ENCODE measurements at places on chromosomes 4 and X.
A peak's percentile ranks its signal among the peaks of the same experiment; 100 is the strongest.

DNA sequence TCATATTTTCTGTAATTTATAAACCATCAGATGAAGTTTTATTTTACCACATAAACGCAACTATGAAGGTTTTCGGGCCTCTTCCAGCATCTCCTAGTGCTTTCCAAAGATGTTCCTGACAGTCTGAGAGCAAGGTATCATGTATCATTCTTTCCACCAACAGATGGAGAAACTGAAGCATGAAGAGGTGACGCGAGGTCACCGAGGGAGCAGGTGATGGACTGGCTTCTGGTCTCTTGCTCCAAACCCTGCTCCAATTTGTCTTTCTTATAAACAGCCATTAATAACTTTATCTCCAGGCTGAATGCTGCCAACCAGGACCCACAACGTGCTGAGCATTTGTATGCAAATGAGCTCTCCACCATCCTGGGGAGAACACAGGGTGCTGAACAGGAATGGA, 86.3 kb upstream of the MAML3 start:
- no peak for DNase-seq

DNA sequence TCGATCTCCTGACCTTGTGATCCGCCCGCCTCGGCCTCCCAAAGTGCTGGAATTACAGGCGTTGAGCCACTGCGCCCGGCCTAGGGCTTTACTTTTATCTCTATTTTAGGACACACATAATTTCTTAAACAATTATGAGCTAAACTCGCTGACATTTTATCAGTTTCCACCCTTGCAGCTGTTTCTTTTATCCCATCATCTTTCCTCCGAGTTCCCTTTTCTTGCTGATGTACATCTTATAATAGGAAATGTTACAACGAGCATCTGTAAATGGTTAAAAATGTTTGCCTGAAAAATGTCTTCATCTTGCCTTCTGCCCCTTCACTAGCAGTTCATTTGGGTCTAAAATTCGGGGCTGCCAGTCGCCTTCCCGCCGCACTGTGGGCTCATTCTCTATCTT, 41.2 kb downstream of the ZFYVE28 start:
- no peak for DNase-seq

DNA sequence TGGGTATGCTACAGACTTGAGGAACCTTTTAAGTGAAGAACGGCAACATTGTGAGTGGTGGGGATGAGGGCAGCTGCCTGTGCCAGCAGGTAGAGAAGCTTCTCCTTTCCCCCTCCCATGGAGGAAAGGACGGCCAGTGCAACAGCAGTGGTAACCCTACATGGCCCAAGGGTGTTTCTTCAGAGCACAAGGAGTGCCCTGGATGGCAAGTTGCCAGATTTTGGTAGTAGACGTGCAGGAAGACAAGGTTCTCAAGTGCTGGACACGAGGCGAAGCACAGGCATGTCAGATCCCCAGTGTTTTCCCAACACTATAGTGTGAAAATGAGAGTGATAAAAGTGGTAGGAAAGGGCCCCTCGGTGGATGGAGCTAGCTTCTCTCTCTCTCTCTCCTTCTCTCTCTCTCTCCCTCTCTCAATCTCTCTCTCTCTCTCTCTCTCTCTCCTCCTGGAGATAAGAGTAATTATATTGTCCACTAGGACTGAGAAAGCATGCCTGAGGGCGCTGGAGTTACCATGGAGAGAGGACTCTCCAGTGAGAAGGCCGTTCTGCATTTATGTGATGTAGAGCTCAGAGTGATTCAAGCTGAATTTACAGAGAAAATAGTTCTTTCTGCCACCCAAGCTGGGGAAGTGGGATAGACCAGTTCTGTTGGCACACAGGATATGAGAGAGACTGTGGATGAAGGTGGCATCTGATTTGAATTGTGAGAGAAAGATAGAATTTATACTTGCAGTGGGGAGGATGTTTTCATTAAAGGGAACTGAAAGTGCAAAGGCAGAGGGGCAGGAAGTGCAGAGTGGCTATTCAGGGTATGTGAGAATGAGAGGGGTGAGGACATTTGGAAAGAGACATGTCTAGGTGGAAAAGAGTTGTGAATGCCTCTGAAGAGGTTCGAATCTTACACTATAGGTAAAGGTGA, 25.7 kb upstream of the TRPC3 start:
- DNase-seq = no peak

DNA sequence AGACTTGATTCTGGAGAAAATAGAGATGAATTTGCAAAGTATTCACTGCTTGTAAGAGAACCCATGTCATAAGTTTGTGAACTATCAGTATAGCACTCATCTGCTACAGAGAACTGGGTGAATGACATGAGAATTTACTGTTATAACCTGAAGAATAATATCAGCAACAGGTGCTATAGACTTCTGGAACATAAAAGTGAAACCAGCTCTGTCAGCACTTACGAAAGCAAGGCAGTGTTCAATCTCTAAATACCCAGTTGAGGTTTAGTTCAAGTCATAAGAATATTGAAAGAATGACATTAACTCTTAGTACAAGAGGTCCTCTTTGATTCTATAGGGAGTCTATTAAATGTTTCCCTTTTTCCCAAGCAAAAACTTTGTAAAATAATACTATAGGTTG, 232.9 kb upstream of the ANKRD50 start:
- DNase-seq = no peak

DNA sequence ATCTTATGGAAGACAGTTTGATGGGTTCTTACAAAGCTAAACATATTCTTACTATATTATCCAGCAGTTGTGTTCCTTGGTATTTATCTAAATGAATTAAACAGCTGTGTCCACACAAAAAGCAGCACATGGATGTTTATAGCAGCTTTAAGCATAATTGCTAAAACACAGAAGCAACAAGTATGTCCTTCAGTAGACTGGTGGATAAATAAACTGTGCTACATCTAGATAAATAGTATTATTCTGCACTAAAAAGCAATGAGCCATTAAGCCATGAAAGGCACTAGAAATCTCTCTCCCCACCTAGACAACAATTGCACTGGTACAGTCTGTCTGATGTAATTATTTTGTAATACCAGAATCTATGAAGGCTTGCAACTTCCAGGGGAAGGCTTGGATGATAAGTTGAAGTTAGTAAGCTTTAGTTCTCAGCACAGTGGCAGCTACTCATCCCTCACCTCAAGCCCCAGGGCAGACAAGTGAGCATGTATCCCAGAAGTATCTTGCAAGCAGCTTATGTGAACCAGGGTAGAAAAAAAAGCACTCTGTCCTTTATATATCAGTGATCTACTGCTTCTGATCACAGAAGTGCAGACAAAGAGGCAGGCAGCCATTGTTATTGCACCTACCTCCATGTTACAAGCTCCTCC, 36.9 kb downstream of the WDR17 start:
- no peak for DNase-seq

DNA sequence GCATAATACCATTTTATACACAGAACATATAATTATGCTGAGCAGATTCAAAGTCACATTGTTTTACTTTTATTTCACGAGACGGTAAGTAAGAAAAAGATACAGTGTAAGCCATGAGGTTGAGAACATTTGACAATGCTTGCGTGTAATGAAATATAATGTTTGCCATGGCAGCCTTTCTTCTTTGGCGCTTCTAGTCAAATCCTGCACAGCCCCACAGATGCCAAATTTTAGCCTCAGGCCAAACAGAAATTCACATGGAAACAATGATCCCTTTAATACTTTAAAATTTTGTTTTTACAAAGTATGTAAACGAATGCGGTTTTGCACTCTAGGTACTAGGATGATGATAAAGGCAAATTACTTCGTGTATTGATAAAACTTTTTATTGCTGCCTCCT, 502.7 kb upstream of the SMIM31 start:
- DNase-seq = no peak

- DNase-seq = no peak
Measured at GRCh38 chr4:151987606-151988005, 226.8 kb upstream of the GATB start.

- DNase-seq = no peak
Measured at GRCh38 chr4:62487016-62487415, 1286.9 kb downstream of the ADGRL3 start.

DNA sequence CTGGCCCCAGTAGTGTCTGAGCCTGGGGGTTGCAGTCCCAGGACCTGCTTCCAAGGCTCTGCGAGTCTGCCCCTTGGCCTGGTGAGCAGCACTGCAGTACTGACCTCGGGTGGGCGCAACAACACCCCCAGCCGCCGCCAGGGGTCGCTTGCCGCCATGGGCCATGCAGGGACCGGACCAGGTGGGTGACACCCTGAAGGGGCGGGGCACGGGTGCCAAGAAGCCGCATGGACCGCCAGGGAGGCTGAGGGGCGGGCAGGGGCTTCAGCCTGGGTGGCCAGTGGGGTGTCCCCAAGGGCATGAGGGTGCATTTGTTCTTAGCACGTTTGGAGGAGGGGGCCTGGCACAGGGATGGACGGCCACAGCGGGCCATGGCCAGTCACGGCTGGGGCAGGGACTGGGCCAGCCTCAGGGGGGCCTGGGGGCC, 25.0 kb downstream of the TACC3 start:
- DNase-seq = peak; percentile 47

DNA sequence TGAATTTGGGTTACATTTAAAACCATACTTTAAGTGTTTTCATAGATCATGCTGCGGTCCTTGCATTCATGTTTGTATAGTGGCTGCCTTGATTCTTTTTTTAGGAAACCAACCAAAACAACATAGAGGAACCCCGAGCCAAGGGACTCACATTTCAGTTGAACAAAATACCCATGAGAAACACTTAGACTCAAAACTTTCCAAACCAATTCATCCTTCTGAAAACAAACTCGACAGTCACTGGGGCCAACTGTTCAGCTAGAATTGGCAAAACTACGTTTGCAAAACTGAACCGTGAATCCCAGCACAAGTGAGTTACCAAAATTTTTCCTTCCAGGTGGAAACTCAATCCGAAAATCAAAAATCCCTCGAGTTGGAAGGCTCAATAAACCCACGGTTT, 1.4 kb downstream of the ADGRA3 start:
- DNase-seq = no peak

- no peak for DNase-seq
Measured at GRCh38 chr4:169210504-169211118, 60.1 kb downstream of the SH3RF1 start.

GRCh38 chr4:158189422-158189821, 16.6 kb upstream of the GASK1B start:
- DNase-seq = no peak

- no peak for DNase-seq
Measured at GRCh38 chr4:9762823-9763475, 18.5 kb upstream of the DRD5 start.

DNA sequence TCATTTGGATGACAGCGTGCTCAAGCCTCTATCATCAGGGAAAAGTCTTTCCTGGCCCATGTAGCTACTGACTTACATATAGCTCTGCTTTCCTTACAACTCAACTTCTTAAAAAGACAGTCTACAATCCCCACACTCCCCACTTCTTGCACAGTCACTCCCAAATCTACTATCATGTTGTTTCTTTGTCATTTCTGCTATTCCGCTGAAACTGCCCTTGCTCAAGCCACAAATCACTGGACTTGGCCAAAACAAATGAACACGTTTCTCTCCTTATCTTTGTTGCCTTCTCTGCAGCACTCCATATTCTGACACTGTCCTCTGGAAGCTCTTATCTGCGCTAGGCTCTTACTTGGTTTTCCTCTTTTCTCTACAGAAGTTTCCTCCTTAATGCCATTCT, 28.2 kb downstream of the GPRIN3 start:
- no peak for DNase-seq

- no peak for DNase-seq
Measured at GRCh38 chr4:158172261-158173258, at the start of gene GASK1B. GASK1B (minus strand) TSS chr4:158173025; CDS start chr4:158171375, 1,650 bp downstream.

GRCh38 chrX:1239681-1240142, 27.3 kb upstream of the CRLF2 start:
- DNase-seq = no peak

DNA sequence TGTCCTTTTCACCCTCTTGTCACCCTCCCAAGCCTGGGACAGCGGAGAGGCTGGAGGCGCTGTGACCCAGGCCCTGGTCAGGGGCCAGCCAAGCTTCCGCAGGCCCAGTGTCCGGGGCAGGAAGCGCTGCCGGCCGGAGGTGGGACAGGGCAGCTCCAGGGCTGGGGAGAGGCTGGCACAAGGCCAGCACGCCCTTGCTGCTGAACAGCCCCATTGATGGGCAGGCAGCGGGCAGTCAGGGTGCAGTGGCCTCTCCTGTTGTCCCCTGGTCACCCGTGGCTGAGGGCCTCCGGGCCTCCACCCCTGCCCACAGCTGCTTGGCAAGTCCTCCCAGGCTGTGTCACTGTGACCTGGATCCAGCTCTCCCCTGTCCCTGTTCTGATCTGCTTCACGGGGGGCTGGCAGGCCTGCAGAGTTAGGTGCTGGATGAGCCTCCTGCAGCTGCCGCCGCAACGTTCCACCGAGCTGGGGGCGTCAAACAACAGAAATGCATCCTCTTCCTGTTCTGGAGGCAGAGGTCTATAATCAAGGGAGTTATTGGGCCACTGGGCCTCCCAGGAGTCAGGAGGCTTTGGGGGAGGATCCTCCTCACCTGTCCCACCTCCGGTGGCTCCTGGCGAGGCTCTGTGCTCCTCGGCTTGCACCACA, 107.9 kb downstream of the PSAPL1 start:
- DNase-seq = no peak

DNA sequence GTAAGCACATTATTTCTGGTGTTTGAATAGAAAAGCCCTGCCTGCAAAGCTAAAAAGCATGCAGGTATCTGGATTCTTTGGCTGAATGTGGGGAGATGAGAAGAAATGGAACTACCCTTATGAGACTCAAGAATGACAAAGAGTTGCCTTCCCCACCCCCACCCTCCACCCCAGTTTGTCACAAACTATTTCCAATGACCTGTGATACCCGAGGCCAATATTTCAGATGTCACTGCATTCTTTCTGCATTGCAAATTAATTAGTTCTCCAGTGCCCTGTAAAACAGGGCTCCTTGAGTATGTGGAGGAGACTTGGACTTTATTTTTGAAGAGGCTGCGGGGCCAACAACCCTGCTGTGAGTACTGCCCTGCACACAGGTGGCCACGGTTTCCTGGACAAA, 116.4 kb downstream of the ZNF827 start:
- DNase-seq = no peak

DNA sequence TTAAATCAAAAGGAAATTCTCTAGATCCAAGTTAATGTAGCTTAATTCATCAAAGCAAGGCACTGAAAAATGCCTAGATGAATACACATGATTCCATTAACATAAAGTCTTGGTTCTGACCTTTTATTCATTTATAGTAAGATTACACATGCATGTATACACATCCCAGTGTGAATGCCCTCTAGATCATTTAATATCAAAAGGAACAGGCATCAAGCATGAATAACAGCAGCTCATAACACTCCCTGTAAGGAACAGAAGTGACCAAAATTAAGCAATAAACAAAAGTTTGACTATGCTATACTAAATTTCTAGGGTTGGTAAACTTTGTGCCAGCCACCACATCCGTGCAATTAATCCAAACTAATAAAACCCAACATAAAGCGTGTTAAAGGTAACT, 511.5 kb downstream of the SPIN4 start:
- no peak for DNase-seq

GRCh38 chrX:45352611-45353010, 151.9 kb upstream of the DIPK2B start:
- DNase-seq = no peak

GRCh38 chrX:149837639-149838038, 43.3 kb upstream of the MAGEA8 start:
- no peak for DNase-seq
